HEK293T (cell line): ENCODE measurements at places on chromosomes 6 and 20.

GRCh38 chr6:4922488-4923037, 81.3 kb downstream of the RPP40 start:
- no peak for DNase-seq

GRCh38 chr20:46939031-46939965, 44.7 kb downstream of the EYA2 start:
- DNase-seq, result peak; percentile 62

- DNase-seq, result no peak
Observed at GRCh38 chr6:114282292-114282691, 60.5 kb downstream of the HS3ST5 start.

DNA sequence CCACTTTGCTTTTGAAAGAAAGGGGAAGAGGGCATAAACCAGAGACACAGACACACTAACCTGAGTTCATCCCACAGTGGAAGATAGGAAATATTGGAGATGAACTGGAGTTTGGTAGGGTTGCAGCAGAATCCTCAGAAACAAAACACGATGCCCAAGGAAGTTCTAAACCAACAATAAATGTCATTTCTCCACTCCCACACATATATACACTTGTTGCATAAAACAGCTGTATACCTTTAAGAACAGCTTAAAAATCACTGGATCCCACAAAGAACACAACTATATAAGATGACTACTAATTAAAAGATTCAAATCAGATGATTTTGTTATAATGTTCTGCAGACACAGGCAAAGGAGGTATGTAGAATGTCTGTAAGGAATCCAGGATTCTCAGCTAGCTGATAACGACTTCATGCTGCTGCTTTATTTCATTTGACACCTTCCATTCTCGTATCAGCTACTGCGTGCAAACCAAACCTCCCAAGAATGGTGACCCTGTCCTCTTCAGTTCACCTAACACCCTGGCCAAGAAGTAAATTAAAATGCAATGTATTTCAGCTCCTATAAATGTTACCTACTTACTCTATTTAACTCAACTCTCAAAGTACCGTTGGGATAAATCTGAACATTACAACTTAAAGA, 14.3 kb downstream of the KIF13A start:
- no peak for DNase-seq

GRCh38 chr6:7198833-7199800, 91.4 kb downstream of the RREB1 start:
- DNase-seq, result no peak

DNA sequence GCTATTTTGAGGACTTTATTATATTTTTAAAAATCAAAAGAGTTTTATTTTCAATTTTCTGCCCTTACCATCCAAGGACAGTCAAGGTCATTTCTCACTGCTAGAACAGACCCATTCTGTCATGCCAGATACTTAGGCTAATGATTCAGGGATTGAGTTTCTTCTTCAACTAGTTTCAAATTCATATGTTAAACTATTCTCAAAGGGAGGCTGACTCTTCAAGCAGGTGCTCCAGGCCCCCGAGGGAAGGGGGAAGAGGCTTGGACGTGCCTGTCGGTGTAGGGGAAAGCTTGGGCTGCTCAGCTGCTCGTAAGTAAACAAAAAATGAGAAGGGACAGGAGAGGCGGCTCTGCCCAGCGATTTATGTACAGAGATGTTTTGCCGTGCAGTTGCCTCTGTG, 69.4 kb upstream of the MYLIP start:
- DNase-seq, result no peak

DNA sequence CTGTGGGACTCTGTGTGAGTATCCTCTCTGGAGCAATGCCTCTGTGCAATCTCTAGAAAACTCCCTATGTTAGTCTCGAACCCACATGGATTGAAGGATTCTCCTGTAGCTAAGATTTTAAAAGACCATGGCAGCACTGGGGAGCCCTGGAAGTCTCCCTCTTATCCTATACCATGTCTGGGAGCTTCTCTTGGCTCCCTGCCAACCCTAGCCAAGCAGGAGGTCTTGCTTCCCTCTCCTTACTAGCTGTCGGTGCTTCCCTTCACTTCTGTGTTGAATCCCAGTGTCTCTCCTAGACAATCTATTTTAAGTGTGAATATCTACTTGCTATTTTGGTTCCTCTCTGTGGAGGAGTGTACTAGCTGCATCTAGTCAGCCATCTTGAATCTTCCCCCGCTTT, 118.8 kb upstream of the NRN1 start:
- DNase-seq, result no peak

DNA sequence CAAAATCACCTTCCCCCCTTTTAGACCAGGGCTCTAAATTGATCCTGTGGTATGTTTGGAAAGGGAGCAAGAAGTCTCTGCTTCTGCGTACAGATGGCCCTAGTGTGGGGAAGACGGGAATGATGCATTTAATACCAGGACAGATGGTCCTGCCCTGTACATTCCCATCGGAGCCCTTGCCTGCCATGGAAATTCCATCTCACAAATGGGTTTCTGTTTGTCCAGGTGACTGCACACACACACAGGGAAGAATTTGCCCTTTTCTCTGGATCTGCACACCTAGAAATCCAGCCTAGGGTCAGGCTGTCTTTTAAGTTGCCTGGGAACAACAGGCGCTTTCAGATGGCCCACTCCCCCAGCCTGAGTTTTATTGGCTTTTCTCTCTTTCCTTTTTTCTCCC, 1.3 kb downstream of the MAS1 start:
- DNase-seq, result no peak

DNA sequence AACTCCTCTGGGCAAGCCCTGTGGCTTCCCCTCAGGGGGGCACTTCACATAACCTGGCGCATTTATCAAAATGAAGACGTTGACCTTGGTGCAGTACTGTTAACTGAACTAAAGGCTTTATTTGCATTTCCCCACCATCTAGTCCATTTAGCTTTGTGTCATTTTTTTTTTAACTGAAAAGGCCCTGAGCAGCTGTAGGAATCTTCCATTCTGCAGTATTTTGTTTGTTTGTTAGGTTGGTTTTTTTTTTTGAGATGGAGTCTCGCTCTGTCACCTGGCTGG, 10.7 kb downstream of the TMEM181 start:
- no peak for DNase-seq

DNA sequence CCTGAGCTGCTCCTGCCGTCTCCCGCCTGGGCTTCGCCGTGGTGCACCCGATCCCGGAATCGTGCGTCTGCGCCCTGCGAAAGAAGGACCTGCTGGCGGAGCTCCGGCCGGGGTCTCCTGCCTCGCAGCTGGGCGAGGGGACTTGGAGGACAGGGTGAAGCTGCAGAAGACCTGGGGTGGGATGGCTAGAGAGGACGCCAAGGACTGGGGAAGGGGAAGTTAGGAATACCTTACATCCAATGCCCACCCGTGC, 150.2 kb downstream of the PRL start:
- peak; percentile 7 for DNase-seq

DNA sequence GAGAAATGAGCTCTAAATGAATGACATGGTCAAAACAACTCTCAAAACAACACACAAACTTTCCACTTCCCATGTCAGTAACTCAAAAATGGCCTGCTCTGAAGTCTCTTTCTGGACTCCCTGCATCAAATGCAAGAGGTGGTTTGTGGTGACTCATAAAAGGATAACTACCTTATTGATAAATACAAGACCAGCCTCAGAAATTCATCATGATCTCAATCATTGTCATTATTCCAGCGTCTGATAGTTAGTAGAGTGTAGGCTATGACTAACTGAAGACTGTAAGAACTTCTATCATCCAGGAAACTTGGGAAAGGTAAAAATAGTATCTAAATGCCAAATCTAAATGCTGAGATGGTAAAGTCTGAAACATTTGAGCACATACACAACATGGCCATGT, 369.4 kb downstream of the BMP2 start:
- no peak for DNase-seq

DNA sequence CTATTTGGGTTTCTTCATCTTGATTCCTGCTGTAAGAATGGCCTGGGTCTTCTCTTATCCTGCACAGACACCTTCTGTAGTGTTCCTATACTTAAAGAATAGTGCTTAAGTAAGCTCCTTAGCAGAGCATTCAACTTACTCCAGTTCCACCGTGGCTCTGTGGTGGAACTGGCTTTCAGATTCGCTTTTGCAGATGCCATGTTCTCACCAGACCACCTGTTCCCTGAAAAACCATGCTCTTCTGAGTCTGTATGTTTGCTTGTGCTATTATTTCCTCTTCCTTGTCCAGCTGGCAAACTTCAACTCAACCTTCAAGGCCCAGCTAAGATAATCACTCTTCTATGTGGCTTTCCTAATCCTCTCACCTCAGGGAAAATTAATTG, 4.9 kb downstream of the ELMO2 start:
- DNase-seq, result no peak

DNA sequence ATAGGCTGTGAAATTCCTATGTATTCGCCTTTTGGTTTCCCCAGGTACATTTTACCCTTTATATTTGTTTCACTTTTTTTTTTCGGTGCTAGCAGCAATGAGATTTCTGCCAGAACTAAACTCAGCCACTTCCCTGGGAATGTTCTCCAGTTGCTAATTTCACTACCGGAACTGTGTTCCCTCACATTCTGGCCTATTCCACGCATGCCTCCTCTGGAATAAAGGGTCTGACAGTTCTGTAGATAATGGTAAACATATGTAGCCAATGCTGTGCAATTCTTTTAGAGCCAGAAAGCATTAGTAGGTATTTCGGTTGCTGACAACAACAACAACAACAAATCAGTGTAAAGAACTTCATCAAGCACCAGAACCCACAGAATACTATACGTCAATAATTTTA, 96.1 kb upstream of the TBX18 start:
- no peak for DNase-seq

GRCh38 chr6:135159531-135159930, 21.6 kb upstream of the MYB start:
- no peak for DNase-seq

- DNase-seq, result no peak
Observed at GRCh38 chr6:47464052-47464451, 13.5 kb upstream of the CD2AP start.

GRCh38 chr6:34242252-34243130, 5.8 kb downstream of the HMGA1 start:
- peak; percentile 2 for DNase-seq

DNA sequence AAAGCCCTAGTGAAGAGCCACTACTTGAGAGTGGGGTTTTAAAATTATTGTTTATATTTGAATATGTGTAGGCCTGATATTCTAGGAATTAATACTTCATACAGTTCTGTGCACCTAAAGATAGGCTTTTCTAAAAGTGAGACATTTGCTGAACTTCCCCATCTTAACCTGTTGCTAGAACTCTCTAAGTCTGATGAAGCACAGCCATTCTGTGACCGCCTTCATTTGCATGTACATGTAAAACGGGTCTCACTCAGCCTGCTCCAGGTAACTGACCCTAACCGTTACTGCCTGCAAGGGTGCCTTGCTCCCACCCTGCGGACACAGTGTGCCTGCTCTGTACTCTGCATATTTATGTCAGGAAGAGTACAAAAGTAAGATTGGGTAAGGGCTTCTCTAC, 44.3 kb upstream of the IRF4 start:
- no peak for DNase-seq

DNA sequence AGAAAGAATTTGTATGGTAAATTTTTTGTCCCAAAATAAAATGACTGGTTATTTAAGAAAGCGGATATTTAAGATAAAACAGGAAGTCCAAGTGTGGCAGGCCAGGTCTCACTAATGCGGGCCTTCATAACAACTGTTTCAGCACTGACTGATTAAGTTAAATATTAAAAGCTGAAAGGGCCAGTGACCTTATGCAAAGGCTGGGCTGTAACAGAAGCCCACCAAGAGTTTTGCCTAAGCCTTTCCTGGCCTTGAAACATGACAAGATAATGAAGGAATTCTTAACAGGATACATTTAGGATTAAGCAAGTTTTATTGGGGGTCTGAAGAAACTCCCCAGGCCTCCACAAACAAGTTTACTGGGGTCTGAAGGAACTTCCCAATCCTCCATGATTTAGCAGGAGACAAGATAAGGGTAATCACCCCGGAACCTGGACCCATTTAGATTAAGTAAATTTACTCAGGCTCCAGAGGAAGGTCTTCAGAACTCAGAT, 36.3 kb downstream of the ZNF133 start:
- no peak for DNase-seq

DNA sequence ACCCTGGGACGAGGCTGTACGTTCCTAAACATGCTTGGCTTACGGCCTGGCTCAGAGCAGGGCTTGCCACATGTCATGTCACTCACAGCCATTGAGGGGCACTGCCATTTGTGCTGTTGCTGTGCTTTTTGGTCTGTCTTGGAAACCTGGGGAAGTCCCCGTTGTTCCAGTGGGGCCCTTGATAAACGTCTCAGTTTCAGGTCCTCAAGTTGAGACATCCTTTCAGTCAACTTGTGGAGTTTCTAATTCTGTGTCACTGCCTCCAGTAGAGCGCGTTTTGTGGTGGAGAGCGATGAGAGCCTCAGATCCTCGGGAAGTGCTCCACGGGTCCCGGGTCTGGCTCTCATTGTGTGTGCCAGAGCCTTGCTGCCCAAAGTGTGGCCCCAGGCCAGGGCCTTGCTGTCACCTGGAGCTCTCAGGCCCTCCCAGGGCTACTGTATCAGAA, 43.0 kb upstream of the CCR6 start:
- DNase-seq, result no peak

DNA sequence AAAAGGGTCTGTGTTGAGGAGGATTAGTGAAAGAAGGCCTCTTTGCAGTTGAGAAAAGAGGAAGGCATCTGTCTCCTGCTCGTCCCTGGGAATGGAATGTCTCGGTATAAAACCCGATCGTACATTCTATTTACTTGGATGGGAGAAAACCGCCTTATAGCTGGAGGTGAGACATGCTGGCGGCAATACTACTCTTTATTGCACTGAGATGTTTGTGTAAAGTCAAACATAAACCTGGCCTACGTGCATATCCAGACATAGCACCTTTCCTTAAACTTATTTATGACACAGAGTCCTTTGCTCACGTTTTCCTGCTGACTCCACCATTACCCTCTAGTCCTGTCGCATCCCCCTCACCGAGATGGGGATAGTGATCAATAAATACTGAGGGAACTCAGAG, 4.5 kb downstream of the TDP2 start:
- no peak for DNase-seq
